ENCODE measurements at places on chromosomes 12 and 14. TPM values are rescaled to one million over a fixed set of nuclear protein-coding genes. Genes with fewer than 3 reads are reported as not detected.

Gene CFAP251
- total RNA-seq: 0.46 TPM

- no peak for DNase-seq
Measured at GRCh38 chr12:108948367-108948766, 68.5 kb downstream of the DAO start.

DNA sequence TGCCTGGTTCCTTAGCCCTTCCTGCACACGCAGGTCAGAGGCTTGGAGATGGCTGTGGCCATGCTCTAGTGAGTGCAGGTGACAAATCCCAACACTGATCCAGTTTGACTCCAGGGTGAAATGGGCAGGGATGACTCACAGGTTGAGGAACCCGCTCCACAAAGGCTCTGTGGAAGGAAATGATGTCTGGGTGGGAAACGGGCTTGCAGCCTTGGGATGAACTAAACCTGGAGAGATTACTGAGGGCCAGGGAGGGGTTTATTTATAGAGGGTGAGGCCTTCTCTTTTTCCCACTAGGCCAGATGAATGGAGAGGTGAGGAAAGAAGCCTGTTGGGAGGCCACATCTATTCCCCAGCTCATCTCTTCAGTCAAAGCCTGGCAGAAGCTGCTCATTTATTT is 29.3 kb upstream of the EMP1 start:
- no peak for DNase-seq

DNA sequence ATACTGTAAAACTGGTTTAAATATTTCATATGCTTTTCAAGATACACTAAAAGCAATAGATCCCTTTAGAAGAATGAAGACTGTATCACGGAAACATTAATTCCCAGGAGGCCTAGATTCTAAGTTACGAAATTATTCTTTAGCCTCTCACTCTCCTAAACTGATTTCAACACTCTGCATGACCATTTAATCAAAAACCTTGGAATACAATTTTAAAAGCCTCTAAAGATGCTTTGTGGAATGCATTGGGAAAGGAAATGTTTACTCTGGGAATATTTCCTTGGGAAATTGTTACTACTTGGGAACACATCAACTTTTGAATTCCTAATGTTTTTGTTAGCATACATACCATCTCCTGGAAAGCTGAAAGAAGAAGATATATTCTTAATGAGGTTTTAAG is 255.7 kb upstream of the FAR2 start:
- DNase-seq: no peak

Gene REM2
- total RNA-seq: 0.13 TPM

- DNase-seq: no peak
Measured at GRCh38 chr14:73685328-73685727, 28.9 kb downstream of the PNMA1 start.

DNA sequence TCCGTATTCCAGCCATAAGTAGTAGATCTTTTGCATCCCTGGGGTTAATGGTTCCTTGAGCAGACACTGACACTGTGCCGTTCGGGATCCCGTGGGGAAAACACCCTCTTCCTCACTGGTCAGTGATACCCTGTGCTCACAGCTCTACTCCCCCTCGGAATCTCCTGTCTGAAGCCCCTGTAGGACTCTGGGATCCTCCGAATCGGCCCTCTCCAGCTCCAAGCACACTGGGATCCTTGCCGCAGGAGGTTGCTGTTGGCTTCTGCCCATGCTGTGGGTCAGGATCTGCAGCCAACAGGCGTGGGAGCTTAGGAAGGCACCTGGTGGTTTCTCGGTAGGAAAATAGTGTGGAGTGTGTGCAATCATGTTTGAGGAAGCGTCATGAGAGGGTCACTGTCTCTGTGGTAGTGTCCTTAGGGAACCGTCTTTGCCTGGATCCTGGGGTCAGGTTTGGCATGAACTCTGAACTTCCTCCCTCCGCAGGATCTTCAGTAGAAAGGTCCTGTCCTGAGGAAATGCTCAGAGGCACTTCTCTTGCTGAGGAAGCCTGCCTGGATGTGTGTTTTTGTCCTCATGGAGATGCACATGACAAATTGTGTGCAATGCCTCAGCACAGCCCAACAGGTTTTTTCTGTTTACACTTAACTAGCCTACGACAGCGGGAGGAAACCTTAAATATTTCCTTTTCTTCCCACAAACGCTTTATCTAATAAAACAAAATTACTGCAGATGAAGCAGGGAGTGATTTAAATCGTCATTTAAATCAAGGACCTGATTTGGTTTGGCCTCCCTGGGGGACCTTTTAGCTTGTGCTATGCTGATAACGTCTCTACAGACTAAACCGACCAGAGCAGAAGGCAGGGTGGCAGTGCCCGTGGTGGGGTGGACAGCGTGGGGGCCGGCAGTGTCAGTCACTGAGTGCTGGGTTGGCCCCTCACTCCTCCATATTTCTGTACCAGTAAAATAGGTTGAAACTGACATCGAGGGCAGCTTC is 18.7 kb downstream of the FBXL14 start:
- DNase-seq: no peak

- no peak for DNase-seq
Measured at GRCh38 chr12:111409780-111410430, 4.2 kb downstream of the SH2B3 start.

DNA sequence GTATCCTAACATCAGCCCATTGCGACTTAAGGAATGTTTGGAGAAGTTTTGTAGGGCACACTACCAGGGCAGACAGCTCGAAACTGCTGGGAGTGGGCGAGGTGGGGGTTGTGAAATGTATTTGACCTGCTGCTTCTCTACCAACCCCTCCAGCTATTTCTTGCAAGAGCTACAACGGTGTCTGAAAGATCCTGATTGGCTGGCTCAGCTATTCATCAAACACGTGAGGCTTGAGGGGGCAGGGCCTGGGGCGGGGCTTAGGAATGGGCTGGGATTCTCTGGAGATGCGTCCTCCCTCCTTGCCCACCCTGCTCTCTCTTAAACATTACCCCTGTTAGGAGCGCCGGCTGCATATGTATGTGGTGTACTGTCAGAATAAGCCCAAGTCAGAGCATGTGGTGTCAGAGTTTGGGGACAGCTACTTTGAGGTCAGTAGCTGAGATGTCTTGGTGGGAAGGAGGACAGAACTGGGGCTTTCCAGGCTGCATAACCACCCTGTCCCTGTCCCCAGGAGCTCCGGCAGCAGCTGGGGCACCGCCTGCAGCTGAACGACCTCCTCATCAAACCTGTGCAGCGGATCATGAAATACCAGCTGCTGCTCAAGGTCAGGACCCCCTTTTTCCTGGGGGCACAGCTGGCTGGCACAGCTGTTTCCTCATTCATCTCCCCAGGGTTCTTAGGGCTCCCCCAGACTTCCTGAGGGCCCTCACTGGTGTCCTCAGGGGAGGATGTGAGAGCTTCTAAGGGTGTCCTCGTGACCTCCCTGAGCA is 3.1 kb downstream of the ARHGEF25 start:
- DNase-seq: no peak

Gene TECPR2
- total RNA-seq: 6.7 TPM

Gene GIT2
- total RNA-seq: 51.8 TPM

- no peak for DNase-seq
Measured at GRCh38 chr12:120735181-120735580, 9.6 kb downstream of the ACADS start.

DNA sequence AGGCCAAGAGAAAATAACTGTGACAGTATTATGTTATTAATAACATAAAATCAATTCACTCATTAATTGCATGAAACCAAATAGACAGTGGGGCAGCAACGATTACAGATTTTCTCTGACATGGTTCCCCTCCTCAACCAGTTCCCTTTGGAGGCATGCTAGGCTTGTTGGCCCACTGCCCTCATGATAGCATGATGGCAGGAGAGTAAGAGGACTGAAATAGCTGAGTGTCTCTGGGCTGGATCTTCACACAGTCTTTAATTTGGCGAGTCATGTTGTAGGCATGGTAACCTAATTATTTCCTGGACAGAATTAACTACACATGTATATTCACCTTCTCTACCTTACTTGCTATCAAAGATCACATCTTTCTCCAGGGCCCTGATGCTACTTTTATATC is 266.2 kb upstream of the PELI2 start:
- no peak for DNase-seq

DNA sequence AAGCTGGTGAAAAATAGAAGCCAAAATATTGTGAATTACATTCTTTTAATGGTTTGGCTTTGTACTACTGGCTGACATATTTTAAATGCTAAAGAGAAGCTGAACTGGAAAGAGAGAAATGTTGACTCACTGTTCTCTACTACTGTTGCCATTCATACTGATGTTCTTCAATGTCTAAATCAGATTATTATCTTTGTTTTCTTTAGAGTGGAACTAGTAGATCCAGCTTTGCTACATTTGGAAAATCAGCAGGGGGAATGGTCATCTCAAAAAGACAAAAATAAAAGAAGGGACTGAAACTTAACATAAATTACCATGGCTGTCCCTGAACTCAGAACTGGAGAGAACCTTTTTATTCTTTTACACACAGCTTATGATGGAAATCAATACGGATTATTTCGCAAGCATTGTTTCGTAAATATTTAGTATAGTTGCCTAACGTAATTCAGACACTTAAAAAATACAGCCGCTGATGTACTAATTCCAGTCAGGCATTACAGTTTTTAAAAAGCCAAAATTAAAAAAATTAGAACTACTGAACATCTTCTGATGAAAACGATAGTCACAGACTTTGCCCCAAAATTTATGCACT is 76.3 kb upstream of the OTX2 start:
- DNase-seq: no peak

GRCh38 chr12:57829025-57829777 is 10.7 kb upstream of the AVIL start:
- no peak for DNase-seq

Measured in activated T-cell treated with anti-CD3 and anti-CD28 coated beads, Interleukin-2, amount 50 U/mL, for 4 hours (primary cell).